ENCODE measurements at places on chromosomes 4 and X.
A peak's percentile ranks its signal among the peaks of the same experiment; 100 is the strongest.

DNA sequence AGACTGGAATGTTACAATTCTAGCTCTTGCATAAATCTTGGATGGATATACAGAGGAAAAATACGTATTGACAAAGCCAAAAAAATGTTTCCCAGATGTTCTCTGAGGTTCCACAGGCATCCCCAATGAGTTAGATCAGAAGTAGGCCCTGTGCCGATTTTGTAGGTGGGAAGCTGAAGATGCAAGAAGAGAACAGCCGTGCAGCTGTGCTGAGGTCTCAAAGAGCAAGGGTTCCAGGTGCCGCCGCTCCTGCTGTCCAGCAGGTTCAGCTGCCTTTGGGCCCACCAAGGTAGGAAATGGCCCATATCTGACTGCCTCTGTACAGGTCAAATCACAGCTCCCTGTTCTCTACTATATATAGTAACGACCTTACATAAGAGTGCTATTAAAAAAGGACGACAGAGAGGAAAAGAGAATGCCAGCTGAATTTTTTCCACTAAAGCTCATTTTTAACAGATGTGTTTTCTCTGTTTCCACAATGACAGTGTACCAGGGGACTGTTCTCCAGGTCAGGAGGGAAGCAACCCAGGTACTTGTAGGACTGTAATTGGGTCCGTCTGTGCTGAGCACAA lies 155.6 kb downstream of the CBR4 start:
- no peak for DNase-seq

GRCh38 chrX:75638332-75638731 lies 115.5 kb upstream of the ZDHHC15 start:
- no peak for DNase-seq

- peak; percentile 1 for DNase-seq
Observed at GRCh38 chrX:51852621-51853020, 40.8 kb upstream of the MAGED1 start.

- DNase-seq = peak; percentile 75
Observed at GRCh38 chr4:25654971-25655963, at the start of gene SLC34A2. SLC34A2 (plus strand) TSS chr4:25655851; CDS start chr4:25662501, 6,650 bp downstream.

DNA sequence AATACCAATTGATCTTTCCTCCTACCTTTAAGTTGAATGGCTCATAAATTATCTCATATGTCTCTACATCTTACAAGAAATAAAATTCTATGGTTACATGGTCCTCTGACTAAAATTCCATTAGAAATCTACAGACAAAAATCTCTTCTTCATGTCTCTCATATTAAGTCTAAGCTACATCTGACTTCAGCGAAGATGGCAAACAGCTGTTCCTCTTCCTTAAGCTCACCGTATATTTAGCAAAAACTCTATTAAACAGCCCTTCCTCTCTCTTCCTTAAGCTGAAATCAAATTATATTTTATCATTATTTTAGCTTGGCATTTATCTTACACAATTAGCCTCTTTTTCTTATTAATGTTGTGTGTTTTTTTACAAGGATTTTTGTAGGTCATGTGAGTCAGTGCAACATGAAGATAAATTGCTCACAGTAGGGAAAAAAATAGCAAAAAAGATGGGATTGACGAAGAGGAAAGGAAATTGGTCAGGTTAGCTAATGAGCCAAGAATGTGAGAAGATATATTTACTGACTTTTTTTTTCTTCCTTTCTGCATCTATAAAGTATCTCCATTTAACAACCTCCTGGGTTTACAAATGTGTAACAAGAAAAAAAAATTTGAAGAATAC lies 2412.8 kb downstream of the ARAP2 start:
- DNase-seq = no peak

- DNase-seq = no peak
Observed at GRCh38 chrX:150873616-150874015, 24.9 kb downstream of the CD99L2 start.

GRCh38 chr4:95362906-95363558 lies 185.7 kb downstream of the UNC5C start:
- peak; percentile 49 for DNase-seq

DNA sequence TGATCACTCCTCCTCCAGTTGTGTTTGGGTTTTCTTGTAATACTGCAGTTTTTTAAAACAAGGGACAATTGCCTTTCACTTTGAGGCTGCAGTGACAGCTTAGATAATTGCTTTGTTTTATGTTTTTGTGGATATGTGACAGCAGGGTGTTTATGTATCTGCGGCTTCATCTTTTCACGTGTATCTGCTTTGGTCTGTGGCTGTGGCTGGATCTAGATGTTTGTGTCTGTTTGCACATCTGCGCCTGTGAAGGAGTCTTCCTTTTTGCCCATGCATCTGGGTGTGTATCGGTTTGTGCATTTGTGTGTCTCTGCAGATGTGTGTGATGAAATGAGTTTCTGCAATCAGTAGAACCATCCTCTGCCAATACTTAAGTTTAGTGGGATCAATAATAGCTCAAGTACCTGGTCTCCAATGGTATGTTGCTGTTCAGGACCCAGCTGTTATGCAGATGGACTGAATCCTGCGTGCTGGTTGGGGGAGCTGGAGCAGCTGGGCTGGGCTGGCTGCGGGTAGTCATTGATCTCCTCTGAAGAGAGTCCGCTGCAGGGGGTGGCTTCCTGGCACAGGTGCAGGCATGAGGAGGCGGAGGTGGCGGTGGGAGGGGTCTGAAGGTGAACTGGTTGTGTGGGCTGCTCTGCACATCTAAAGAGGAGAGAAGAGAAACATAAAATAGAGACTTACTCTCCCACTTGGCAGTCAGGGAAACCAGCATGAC lies 390.3 kb downstream of the SH2D1A start:
- DNase-seq = peak; percentile 60

DNA sequence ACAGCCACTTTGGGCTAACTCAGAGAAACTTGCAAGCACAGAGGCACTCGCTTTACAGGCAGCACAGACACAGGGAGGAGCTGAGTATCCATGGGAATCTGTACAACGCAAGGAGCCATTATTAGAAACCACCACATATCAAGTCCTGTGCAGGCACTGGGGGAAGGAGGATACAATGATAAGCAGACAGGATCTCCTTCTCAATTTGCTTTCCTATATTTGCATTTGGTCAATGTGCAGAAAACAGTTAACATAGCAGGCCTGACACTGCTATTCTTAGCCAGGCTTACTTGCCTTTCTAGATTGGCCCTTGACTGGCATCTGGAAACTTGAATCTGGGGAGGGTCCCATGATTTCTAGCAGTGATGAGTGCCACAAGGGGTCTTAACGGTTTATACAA lies 65.8 kb downstream of the TEC start:
- no peak for DNase-seq

GRCh38 chrX:77875372-77875771 lies 19.9 kb downstream of the MAGT1 start:
- DNase-seq = no peak

DNA sequence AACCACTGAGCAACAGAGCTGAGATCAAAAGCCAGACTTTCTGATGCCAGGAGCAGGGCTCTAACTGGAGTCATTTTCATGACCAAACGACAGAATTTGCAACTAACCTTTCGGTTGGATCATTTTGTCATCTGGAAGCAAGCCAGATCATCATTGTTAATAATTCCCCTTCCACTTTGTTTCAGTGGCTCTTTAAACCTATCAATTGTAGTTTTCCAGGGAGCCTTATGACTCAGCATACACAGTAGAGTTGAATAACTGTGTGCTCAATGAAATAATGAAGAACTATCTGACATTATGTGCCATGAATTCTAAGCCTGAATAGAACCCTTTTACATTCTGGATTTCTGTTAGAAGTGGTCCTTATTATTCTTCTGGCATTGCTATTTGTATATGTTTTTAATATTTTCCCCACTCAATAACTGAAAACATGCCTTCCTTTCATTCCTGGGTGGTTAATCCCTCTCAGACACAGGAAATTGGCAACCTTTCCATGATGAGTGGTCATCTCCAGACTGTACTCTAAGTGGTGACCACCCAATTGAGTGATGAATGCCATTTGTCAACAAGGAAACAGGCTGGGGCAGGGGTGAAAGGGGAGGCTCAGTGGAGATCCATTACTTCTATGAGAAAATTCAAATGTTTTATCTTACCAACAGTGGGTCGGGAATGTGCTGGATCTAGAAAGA lies 431.8 kb downstream of the BCOR start:
- no peak for DNase-seq

DNA sequence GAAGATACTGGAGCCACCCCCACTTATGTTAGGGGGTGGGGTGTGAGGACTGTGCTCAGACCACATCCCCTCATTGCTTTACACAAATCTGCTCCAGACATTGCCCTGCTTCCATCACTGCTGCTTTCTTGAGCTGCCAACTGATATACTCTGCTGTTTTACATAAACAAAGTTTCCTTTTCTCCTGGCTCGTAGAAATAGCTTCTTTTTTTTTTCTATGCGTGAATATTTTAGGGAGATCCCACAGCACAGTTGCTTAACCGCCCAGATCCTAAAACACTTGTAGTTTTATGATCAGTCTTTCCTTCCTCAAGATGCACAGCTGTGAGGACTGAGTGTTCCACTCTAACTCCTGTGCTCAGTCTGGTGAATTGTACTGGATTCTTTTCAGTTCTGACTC lies 768.4 kb downstream of the PCDH18 start:
- no peak for DNase-seq

DNA sequence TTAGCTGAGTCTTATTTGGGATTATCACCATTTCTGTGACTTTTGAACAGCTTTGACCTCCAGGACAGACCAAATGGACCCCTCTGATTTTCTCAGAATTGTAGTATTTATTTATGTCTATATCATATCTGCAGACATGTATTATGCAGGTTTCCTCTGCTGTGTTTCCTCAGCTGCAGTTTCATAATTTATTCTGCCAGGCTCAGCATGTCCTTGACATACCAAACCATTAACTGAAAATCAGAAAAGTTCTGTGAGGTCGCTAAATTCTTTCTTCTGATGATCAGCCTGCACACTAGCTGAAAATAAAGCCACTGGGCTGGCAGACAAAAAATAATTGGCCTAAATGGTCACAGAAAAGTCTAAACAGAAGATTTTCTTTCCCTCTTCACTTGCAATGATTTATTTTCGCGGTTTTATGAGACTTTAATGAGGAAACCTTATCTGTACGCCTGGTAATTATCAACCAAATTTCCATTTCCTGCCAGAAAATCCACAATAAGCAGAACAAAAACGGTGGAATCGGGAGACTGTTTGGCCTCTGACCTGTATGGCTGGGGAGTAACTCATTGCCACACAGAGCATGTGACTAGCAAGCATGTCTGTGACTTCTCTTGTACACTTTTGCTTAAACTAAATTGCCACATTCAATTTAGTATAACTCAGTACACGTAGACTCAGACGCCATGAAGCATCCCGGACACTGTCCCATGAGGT lies 150.9 kb downstream of the ENPP6 start:
- DNase-seq = no peak

- DNase-seq = no peak
Observed at GRCh38 chr4:14752341-14753046, 249.8 kb upstream of the CPEB2 start.

DNA sequence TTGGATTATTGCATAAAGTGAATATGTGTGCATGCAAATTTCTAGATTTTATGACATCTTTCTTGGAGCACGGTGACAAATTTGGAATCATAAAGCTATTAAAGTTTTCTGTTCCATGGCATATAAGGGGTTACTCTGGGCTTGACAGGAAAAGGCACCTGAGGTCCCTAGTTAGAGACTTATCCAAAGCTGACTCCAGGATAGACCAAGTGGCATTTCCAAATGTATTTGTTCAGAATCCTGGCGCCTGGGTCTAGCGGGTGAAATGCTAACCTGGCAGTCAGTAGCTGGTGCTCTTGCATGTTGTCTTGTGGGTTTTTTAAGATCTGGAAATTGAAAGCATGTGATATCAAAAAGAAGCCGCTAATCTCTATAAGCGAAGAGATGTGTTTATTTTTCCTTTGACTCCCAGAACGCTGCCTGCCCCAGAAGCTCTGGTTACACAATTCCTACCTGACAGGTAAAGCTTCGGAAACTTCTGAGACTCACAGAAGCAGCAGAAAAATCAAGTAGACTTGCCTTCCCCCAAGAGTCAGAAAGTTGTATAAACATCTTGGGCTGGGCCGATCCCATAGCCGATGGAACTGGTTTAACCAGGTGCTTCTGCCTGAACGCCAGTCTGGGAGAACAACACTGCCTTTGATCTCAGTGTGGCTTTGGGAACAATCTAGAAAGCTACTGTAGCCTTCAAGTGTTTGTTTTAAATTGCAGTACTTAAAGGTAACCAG lies 12.9 kb upstream of the ZCCHC4 start:
- no peak for DNase-seq

GRCh38 chr4:39933671-39934590 lies 43.8 kb downstream of the PDS5A start:
- DNase-seq = no peak

GRCh38 chr4:142550965-142551364 lies 295.1 kb downstream of the INPP4B start:
- no peak for DNase-seq

DNA sequence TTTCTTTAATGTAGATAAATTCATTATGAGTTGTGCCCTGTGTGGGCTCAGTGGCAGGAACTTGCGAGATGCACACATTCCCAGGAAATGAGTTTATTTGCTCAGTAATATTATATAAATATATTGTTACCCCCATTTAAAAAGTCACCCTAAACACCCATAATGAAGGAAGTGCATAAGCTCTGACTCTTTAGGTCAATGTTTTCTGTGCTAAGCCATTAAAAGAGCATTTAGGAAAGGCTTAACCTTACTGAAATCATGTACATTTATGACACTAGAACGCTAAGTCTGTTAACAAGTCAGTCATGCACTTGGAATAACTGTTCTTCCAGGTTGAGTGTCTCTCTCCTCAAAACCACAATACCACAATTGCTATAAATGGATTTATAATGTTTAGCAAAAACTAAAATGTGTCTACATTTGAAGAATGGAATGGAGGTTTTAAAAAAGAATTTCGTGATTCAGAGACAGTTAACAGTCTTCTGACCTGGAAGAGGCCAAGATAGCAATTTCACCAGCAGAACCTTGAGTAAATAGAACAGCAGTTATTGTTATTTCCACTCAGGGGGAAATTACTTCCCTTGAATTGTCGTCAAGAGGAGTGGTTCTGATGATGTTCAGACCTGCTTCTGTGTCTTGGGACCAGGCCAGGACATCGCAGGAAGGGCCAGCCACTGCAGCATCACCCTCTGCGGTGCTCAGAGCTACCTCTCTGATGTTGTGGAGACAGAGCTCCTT lies 91.1 kb upstream of the VEGFC start:
- no peak for DNase-seq

DNA sequence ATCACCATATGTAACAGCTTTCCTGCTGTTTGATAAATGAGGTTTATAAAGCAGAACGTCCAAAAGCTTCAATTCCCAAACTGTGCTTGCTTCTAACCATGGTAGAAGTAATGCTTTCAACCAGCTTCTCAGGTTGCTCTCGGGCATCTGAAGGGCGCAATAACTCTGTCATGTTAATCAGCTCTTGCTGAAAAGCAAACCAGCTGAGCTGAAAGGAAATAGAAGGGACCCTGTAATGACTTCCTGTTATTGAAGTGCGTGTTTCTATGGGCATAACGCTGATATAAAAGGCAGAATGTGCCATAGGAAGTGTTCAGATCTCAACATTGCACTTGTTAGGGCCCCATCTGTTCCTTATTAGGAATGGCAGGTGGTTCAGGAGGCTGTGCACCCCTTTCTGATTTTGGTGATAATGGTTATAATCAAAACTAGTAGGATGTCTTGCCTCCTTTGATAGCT lies 21.2 kb downstream of the HERC3 start:
- no peak for DNase-seq

Measured in neural progenitor cell (in vitro differentiated cells).